ENCODE measurements at places on chromosomes 6 and 20.

GRCh38 chr20:63854766-63855362, 6.4 kb upstream of the ABHD16B start:
- DNase-seq, result peak; percentile 52

GRCh38 chr6:1001655-1002349, 308.9 kb upstream of the EXOC2 start:
- no peak for DNase-seq

- DNase-seq, result no peak
These were observed 185.0 kb upstream of the BMP2 start for GRCh38 chr20:6582449-6582848.

DNA sequence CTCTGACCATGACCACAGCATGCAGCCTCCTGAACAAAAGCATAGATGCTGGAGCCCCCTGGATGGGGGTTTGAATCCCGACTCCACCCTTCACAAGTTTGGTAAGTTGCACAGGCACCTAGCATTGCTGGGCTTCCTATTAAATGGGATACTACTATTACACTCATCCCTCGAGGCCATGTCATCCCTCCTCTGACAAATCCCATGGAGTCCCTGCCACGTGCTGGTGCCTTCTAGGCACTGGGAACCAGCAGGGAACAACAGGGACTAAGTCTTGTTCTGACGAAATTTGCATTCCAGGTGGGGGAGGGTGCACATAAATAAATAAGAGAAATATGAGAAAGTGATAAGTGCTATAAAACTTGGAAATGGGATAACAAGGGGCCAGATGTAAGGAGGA, 15.3 kb upstream of the SIRPA start:
- DNase-seq, result no peak

- DNase-seq, result peak; percentile 94
These were observed at the start of gene PTK7 for GRCh38 chr6:43075670-43076463. Gene PTK7, plus strand, starts transcription at chr6:43076314. Its CDS starts 175 bp downstream, at chr6:43076489.

DNA sequence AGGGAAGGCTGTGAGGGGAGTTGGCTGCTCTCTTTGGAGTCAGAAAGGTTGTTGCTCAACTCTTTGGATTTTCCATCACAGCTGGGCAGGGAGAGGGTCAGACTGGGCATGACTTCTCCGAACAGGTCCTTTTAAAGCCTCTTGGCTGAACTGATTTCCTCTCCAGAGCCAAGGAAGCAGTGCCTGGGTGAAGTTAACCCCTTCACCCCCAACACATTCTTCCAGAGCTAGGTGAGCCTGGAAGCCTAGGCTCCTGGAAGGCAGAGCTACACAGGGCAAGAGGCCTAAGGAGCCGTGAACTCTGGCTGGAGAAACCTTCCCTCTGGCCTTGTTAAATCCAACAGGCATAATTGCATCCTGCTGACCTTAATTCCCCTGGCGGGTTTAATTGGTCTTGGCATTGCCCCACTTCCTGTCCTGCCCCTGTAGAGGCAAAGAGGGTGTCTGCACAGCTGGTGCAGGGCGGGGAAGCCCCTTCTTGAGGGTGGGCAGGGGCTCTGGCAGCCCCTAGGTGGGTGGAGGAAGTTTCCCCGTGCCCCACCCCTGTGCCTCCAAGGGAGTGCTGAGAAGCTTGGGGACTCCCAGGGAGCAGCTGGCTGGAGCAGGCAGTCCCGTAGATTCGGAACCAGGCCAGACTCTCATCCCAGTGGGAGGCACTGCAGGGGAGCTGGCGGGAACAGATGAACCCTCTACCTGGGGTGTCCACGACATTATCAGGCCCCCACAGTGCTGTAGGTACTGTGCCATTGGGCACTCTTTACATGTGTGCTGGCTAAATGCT, 3.6 kb upstream of the MYLK2 start:
- DNase-seq, result no peak

DNA sequence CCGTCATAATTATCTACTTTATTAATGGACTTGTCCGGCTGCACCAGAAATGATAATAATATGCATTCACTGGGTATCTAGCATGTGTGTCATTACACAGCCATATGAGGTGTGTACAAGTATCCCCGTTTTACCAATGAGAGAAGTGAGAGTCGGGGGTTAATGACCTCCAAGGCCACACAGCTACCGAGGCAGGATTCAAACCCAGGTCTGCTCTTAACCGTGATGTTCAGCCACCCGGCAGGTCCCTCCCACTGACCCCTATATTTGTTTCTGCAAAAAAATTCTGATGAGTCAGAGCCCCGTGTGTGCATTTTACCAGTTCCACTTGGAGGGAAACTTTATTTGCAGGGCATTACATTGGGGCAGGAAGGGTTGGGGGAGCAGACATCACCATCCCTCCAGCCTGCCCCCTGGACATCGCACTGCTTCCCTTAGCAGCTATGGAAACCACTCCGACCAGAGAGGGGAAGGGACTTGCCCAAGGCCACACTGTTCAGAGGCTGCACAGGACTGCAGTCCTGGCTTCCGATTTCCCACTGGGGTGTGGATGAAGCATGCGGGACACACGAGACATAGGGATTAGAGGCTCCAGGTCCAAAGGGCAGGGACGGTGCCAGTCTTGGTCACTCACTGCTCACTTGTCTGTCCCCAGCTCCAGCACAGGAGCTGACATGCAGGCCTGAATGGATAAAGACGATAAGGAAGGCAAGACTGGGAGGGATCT, 10.1 kb upstream of the SRC start:
- DNase-seq, result no peak

DNA sequence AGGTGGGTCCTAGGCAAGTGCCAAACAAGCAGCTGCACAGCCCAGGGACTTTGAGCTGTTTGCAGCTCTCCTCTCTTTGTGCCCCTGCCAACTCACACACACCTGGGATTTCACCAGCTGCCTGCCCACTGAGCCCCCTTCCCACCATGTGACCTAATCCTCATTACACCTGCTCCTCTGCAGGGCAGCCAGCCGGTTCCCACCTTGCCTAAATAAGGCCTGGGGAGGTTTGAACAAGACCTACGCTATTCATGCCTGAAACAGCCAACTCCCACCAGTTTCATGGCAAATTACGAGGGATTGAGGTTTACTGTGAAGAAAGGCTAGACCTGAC, 92.6 kb upstream of the SOX4 start:
- DNase-seq, result no peak

- DNase-seq, result no peak
These were observed 226.4 kb downstream of the CLIC5 start for GRCh38 chr6:45789238-45789637.

DNA sequence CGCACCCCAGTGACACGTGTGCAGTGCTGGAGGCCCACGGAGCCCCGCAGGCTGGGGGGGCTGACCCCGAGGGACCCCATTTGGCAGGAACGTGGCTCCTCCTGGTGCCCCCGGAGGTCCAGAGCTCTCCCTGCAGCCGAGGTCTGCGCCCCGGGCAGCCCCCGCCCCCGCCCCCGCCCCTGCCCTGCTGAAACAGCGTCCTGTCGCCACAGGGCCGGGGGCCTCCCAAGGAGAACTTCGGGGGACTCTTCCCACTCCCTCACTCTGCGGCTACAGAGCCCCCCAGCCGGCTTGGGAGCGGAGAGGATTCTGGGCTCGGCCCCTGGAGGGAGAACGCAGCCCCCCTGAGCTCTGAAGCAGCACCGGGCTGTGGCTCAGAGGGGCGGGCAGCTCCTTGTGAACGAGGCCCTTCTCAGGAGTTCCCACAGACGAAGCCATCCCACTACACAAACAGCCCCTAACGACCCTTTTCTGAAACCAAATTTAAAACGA, 115.2 kb downstream of the DLL1 start:
- DNase-seq, result peak; percentile 26

DNA sequence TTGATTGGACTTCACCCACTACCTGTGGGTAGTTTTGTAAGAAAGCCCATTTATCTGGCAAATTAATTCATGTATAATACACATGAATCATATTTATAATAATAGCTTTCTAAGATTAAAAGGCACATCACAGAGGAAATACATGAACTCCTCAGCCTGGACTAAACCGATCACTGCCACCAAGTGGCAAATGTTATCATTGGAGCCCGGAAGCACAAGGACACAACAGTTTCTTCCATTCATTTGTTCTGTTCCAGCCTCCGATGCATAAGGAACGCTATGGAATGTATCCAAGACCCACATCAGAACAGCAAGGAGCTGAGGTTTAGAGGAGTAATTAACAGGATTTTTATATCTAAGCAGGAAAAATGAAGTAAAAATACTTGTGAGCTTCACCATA, 13.9 kb upstream of the IPCEF1 start:
- no peak for DNase-seq

- peak; percentile 70 for DNase-seq
These were observed 2.9 kb downstream of the LAMA5 start for GRCh38 chr20:62363920-62364851.

- DNase-seq, result no peak
These were observed 316.1 kb upstream of the CDH4 start for GRCh38 chr20:60935971-60936370.

Measured in islet precursor cell (in vitro differentiated cells).